ENCODE measurements at places on chromosomes 13 and 19.
A peak's percentile ranks its signal among the peaks of the same experiment; 100 is the strongest.

DNA sequence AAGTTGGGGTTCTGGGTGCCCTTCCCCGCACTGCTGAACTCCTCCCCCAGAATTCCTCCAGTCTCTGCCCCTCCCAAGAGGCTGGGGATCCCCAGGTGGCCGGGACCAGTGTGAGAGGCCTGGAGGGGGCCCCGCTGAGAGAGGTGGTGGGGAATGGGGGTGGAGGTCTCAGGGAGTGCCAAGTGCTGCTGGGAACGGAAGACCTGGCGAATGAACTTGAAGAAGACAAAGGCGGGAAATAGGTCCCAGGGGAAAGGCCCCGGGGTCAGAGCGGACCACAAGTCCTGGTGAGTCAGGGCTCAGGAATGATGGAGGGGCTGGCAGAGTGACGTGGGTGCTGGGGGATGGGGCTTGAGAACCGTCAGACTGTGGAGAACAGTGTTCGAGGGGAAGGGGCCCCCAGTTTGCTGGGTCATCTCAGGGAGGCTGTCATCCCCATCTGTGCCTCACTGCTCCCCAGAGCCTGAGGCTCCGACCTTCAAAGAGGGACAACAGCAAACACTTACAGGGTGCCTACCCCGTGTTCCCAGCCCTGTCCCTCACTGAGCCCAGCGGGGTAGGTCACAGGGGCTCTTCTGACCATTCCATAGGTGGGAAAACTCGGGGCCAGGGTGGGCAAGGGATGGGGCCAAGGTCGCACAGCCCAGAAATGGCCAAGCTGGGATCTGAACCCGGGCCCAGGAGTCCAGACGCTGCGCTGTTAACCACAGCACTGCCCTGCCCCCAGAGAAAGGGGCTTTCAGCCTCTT is 16.0 kb upstream of the SEMA6B start:
- peak; percentile 97 for DNase-seq

GRCh38 chr13:113324398-113324797 is 27.4 kb downstream of the LAMP1 start:
- DNase-seq, result no peak

DNA sequence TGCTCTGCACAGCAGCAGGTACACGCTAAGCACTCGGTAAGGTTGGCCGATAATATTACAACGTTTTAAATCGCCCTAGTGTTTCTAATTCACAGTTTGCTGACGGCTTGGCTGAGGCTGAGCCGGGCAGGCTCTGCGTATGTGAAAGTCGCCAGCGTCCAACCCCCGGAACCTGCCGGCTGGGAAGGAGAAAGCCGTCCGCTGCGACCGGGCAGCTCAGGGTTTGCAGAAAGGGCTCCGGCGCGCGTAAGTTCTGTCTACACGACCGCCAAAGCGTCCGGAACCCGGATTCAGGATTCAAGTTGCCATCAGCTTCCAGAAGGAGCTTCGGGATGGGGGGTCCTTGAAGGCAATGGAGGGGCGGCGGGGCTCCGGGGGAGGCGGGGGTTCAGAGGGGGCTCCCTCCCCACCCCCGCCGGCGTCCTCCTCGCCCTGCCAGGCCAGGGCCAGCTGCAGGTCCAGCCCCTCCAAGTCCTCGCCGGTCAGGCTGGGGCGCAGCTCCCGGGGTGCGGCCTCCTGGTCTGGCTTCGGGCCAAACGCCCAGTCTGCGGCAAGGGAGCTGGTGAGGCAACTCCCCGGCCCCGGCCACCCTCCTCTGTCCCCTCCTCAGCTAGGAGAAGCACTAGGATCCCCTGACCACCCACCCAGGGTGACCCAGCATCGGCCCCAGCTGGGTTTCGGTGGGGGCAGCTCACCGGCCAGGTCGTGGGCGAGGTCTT is 575 bp downstream of the SMIM44 start:
- no peak for DNase-seq

- no peak for DNase-seq
Measured at GRCh38 chr13:61247149-61247936, 168.3 kb downstream of the PCDH20 start.

GRCh38 chr19:42378225-42379215 is 11.6 kb downstream of the CNFN start:
- DNase-seq, result no peak

DNA sequence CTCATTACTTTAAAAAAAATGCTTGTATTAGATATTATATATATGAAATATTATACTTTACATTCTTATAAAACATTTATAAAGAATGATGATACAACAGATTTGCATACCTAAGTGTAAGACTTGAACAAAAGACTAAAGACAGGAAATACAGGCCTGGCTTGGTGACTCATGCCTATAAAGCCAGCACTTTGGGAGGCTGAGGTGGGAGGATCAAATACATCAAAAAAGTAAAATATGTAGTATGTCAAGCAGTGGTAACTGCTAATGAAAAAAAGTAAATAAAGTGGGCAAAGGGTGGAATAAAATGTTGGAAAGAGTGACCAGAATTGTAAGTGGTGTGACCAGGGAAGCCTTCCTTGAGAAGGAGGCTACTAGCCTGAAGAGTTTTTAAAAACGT is 133.7 kb downstream of the GGACT start:
- peak; percentile 47 for DNase-seq

- DNase-seq, result no peak
Measured at GRCh38 chr19:12965812-12966135, 3.6 kb upstream of the DAND5 start.

- peak; percentile 50 for DNase-seq
Measured at GRCh38 chr13:45179428-45179827, 21.4 kb downstream of the KCTD4 start.

GRCh38 chr19:10104665-10105508 is 1.3 kb upstream of the PPAN start:
- no peak for DNase-seq

- no peak for DNase-seq
Measured at GRCh38 chr19:55616395-55616875, 7.9 kb downstream of the ZNF784 start.

DNA sequence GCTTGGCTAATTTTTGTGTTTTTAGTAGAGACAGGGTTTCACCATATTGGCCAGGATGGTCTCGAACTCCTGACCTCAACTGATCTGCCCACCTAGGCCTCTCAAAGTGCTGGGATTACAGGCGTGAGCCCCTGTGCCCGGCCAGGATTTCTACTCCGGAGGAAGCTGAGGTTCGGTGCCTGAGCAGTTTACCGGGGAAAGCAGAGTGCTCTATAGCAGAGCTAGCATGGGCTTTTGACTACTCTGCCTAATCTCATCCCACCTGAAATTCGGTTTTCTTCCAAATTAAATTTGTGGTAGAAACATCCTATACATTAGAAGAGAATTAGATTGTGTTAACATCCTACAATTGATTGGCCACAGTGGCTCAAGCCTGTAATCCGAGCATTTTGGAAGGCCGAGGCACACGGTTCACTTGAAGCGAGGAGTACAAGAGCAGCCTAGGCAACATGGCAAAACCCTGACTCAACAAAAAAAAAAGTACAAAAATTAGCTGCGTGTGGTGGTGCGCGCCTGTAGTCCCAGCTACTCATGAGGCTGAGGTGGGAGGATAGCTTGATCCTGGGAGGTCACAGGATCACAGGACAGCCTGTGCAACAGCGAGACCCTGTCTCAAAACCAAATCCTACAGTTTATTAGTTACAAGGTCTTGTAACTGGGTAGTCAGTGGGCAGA is 1.6 kb downstream of the RPL13A start:
- no peak for DNase-seq

- DNase-seq, result no peak
Measured at GRCh38 chr19:38078302-38078930, 145.6 kb downstream of the DPF1 start.

GRCh38 chr13:22726726-22727125 is 454.1 kb upstream of the SGCG start:
- DNase-seq, result no peak

- peak; percentile 71 for DNase-seq
Measured at GRCh38 chr19:19120308-19121231, 17.7 kb downstream of the TMEM161A start.

- peak; percentile 93 for DNase-seq
Measured at GRCh38 chr13:36345438-36346221, 564 bp downstream of the SPART start.

DNA sequence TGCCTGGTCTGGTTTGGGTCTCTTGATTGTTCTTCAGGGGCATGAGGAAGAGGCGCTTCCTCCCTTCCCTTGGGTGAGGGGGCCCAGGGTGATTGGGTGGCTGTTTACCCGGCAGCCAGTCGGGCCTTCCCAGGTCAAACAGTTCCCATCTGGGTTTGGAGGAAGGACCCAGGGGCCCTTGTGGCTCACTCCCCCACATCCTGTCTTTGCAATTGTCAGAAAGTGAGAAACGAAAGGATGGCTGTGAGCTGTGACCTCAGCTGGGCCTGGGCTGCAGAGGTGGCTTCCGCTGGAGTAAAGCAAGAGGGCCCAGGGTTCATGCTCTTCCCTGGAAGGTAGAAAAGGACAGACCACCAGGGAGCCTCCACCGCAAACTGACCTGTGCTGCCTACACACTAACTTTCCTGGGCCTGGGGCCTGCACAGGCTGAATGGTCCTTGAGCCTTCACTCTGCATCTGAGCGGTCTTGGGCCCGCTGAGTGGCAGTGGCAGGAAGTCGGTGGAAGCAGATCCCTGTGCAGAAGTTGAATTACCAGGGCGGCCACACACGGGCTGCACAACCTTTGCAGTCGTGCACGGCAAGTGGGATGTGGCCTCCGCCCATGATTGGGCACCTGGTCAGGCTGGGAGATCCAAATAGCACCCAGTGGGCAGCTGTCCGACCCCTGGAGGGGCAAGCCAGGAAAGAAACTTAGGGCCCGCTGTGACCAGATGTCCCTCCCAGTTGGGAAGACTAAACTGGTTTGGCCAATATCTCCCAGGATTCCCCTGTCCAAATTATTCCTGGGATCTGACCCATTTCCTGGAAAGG is 5.3 kb upstream of the CD79A start:
- DNase-seq, result no peak

DNA sequence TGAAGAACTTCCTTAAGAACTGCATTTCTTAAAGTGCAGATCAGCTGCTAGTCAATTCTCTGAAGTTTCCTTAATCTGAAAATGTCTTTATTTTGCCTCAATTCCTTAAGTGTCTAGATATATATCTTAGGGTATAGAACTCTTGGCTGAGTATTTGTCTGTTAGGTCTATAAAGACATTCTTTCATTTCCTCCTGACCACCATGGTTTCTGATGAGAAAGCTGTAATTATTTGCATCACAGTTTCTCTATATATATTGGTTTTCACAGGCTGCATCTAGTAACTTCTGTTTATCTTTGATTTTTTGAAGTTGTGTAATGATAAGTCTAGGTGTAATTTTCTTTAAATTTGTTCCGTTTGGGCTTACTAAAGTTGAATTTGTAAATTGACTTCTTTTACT is 15.2 kb downstream of the NDFIP2 start:
- DNase-seq, result no peak

GRCh38 chr19:55930996-55931515 is 1.1 kb downstream of the NLRP13 start:
- DNase-seq, result no peak

DNA sequence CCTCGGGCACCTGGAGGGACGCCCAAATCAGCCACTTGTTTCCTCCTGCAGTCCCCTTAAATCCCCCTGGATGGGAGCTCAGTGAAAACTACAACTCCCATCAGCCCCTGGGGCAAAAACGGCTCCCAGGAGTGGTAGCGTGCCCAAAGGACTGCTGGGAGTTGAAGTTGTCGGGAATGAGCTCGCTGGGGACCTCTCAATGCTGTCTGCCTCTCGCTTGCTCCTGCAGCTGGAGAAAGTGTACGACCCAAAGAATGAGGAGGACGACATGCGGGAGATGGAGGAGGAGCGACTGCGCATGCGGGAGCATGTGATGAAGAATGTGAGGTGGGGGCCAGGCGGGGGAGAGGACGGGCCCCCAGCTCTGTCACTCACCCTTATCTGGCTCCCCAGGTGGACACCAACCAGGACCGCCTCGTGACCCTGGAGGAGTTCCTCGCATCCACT is 14.7 kb upstream of the DHDH start:
- no peak for DNase-seq

GRCh38 chr19:8307400-8307964 is 676 bp downstream of the CD320 start:
- DNase-seq, result no peak

DNA sequence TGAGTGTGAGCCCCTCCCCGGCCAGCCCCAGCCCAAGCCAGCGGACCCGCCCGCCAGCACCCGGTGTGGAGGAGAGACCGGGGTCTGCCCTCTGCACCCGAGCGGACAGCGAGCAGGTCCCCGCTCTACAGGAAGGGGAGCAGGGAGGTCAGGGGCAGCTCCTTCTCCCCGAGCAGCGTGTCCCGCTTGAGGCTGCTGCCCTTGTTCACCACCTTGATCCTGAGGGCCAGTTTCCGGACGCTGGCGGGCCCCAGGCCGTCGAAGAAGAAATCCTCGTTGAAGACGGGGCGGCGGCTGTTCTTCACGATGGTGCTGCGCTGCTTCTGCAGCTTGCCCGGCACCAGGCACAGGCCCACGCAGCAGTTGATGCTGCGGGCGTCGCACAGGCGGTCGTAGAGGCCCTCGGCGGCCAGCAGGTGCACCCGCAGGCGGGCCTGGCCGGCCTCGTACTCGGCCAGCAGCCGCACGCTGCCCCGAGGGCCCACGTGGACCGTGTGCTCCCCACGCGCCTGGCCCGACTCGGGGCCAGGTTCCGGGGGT is 1.9 kb downstream of the C2CD4C start:
- DNase-seq, result no peak

DNA sequence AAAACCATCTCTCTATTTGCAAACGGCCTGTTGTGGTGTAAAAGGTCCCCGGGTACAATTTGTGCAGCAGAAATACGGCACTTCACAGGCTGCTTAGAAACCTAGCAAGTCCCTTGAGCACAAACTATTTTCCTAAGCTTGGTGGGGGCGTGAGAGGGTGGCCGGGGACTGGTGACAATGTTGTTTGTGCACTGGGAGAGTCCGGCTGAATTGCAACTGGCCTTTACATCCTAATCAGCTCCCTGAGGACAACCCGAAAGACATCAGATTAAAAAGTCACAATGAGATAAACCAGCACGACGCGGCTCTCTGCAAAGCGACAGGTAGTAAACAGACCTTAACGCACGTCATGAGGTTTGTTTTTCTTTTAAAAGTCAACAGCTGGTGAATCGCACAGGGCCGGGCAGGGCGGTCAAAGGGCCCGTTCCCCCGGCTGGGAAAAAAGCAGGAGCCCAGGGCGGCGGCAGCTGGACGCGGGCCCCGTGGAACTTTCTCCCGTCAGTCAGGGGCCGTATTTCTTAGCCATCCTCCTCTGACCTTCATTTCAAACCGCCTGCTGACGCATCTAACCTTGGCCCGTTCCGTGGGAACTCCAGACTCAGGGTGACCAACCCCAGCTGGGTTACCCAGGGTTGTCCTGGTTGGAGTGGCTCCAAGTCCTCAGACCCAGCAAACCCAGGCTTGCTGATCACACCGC is 112.3 kb downstream of the GADD45B start:
- peak; percentile 71 for DNase-seq

DNA sequence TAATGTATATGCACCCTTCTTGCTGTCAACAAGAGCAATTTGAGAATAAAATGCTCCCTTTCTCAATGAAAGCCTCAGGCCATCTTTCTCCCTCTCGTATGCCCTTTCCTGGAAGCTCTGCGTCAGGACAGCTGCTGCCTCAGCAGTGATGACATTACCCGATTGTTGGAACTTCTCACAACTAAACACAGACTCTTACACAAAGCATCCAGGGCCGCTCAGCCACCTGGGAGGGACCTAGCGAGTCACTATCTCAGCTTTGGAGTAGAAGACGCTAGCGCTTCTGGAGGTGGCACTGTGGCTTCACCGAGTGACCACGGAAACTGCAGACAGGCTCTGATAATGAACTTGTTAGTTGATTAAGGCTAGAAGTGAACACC is 153.2 kb upstream of the SOX1 start:
- no peak for DNase-seq
